ENCODE measurements at places on chromosomes 4 and X.

DNA sequence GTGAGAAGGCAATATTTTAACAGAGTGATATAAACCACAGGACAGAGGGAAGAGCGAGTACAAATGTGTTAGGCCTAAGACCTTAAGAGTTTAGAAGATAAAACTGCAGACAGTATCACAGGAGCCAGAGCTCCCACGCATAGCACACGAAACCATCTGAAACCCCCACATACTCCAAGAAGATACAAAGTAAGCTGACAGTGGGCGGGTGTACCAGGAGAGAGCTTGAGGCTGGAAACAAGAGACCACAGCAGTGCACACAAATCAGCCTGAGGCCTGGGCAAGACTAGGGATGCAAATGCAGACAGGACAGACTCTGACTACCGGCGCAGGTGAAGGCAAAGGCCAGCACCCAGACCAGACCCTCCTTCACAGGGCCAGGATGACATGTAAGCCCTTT lies 54.1 kb upstream of the ARHGAP24 start:
- DNase-seq, result no peak

DNA sequence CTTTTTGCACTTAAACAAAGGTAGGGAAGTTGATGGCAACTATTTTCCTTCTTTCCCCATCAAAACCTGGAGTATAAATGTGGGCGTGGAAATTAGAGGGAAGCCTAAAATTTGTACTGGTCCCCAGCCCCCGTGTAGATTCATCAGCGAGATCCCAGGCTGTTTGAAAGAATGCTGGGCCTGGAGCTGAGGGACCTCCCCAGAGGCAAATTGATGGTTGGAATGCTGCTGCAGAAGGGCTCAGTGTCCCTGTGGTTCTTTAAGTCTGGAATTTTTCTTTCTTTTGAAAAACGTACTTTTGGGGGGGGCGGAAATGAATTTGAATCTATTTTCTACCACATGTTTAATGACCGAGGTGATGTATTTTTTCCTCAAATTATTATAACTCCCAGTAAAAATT lies 197.2 kb downstream of the CBR4 start:
- DNase-seq, result no peak

DNA sequence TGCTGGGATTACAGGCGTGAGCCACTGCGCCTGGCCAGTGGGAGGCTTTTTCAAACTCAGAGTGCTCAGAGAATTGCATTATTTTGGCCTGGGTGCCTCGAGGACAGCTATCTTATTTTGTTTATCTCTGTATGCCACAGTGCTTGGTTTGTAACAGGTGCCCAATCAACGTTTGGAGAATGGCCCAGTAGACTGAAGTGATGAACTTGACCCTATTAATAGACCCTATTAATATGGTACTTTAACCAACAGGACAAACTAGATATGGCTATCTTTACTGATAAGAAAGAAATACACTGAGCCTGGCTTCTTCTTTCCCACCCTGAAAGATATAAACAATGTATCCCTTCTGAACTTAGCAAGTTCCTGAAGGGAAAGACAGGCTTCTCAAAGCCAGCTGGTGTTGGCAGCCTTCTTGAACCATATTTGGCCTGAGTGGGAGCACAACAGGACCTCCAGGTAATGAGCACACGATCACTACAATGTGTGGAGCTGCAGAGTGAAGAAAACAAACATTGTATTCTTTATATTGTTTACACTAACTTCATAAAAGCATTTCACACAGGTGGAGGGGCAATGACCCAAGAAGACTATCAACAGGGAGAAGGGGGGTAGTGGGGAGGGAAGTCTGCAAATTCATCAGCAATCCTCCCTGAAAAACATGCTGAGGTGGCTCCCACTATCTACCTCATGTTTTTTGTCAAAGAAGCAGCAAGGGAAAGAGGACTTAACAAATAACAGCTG lies 41.7 kb downstream of the PRPS1 start:
- no peak for DNase-seq

- no peak for DNase-seq
Measured at GRCh38 chrX:134512566-134512965, 52.6 kb downstream of the HPRT1 start.

GRCh38 chr4:42452823-42453222 lies 55.5 kb downstream of the SHISA3 start:
- DNase-seq, result no peak

GRCh38 chrX:103343105-103343504 lies 13.1 kb downstream of the TCEAL7 start:
- no peak for DNase-seq

DNA sequence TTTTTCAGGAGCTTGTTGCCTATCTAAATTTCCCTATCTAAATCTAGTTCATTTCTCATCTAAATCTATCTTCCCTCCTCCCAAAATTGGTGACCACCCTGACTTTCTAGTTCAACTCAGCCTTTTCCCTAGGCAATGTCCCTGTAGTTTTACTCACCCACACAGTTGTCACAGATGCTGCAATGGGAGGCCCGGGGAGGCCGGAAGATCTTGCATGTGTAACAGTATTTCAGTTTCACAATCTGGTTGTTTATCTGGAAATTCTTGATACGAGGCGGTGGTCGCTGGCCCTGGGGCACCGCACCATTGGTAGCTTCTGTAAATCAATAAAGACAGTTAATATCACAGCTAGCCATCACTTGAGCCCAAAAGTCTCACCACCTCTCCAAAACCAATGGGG lies 20.2 kb downstream of the ZDHHC9 start:
- DNase-seq, result no peak

DNA sequence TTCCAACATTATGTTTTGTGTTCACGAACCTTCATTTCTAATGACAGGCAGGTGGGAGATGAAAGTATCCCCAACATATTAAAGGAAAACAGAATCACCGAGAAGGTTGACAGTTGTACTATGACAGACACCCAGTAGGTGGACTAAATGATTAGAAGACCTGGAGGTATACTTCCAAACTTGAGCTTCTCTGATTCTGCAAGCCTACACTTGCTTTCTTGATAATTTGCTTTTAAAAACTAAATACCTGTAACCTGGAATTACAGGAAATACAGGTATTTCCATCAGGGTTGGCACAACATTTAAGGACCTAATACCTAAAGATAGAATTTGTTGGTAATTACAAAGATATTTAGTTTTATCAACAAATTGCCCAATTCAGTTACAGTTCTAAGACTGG lies 43.4 kb downstream of the C4orf51 start:
- no peak for DNase-seq

GRCh38 chr4:139005774-139006173 lies 9.8 kb upstream of the NOCT start:
- no peak for DNase-seq
